Brain pericyte (primary cell): ENCODE measurements at places on chromosomes 2 and 18.

- DNase-seq: no peak
Measured at GRCh38 chr2:207632575-207633493, 7.6 kb upstream of the METTL21A start.

GRCh38 chr2:127161176-127162136 is 54.5 kb upstream of the BIN1 start:
- no peak for DNase-seq

GRCh38 chr2:6168485-6168884 is 476.3 kb downstream of the SOX11 start:
- no peak for DNase-seq

- DNase-seq: no peak
Measured at GRCh38 chr2:119864318-119864717, 104.6 kb downstream of the PTPN4 start.

GRCh38 chr18:58997811-58998337 is 133.2 kb downstream of the ZNF532 start:
- DNase-seq: no peak

DNA sequence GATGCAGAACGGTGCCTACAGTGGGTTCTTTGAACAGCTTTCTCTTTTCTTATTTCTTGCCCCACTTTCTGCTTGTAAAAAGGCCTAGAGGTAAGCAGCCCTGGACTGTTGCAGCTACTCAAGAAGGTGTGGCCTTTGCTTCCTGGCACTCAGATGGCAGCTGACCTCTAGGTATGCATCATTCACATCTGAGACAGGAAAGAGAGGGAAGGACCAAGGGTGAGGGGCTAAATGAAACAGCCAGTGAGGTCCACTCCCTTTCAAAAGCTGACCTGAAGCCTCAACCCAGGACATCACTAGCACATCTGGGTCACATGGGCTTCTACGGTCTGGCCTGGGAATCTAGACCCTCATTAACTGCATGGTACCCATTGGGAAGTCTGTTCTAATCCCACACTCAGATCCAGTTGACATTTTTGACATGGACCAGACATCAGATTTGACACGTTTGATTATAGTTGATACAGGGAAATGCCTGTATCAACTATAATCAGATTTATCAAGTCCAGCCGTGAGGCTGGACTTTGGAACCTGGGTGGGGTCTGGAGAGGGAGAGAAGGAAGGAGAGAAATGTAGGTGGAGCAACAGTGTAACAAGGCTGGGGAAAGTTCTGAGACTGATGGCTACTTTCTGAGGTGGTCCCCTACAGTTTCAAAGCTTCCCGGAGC is 60.2 kb downstream of the E2F6 start:
- DNase-seq: no peak

- no peak for DNase-seq
Measured at GRCh38 chr2:73897934-73898333, 5.1 kb downstream of the ACTG2 start.

DNA sequence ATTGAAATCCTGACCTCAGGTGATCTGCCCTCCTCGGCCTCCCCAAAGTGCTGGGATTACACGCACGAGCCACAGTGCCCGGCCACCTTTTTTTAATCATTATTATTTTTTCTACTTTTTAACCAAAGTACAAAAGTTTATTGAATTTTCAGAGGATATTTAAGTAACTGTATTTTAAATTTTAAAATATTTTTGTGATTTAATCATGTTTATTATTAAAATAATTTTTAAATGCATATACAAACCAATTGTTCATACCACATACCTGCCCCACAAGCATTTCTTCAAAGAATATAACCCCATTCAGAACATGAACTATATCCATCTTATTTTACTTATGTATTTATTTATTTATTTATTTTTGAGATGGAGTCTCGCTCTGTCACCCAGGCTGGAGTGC is 163.6 kb upstream of the MAP2 start:
- DNase-seq: no peak

GRCh38 chr2:29628862-29629261 is 292.5 kb downstream of the ALK start:
- DNase-seq: no peak

GRCh38 chr2:233414777-233415570 is 60.7 kb downstream of the DGKD start:
- DNase-seq: no peak

DNA sequence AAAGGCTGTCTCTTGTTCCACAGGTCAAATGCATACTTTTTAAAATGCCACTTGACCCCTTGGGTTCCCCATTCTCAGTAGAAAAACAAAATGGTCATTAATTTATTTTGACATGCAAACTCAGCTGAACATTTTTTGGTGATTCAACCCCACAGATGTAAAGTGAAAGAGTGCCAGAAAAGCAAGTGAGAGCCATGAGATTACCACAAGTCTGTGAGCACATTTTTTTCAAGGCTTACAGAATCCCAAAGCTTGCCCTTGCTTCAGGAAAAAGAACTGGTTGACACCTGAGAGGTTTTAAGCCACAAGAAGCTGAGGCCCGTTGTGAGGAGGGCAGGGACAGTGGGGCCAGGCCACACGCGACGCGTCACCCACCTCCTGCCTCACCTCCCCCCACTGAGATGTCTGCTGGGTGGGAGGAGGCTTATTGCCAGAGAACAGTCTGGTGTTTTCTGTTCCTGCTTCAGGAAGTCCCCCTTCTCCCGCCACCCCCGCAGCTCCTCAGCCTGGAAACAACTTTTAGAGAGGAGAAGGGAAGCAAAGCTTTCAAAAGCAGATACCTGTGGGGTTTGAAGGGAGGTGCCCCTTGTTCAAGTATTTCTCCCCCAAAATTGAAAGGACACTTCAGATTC is 70.4 kb upstream of the CYP1B1 start:
- DNase-seq: peak; percentile 83

- peak; percentile 10 for DNase-seq
Measured at GRCh38 chr18:73060666-73061288, 193.0 kb upstream of the NETO1 start.

DNA sequence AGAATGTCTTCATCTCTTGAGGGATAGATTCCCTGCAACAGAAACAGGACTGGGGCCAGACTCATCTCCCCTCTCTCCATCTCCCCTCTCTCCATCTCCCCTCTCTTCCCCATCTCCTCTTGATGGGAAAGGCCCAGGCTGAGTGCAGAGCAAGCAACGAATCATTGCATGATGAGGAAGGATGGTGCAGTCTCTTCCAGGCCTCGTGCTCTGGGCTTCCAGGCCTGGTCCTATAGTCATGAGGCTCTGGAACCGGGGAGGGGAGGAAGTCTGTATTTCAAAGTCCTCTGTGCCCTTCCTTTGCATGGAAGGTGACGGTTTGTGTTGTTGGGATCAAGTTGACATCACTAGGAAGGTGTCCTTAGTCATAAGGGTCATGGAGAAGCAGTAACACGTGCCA is 115.6 kb upstream of the NEDD4L start:
- DNase-seq: no peak

DNA sequence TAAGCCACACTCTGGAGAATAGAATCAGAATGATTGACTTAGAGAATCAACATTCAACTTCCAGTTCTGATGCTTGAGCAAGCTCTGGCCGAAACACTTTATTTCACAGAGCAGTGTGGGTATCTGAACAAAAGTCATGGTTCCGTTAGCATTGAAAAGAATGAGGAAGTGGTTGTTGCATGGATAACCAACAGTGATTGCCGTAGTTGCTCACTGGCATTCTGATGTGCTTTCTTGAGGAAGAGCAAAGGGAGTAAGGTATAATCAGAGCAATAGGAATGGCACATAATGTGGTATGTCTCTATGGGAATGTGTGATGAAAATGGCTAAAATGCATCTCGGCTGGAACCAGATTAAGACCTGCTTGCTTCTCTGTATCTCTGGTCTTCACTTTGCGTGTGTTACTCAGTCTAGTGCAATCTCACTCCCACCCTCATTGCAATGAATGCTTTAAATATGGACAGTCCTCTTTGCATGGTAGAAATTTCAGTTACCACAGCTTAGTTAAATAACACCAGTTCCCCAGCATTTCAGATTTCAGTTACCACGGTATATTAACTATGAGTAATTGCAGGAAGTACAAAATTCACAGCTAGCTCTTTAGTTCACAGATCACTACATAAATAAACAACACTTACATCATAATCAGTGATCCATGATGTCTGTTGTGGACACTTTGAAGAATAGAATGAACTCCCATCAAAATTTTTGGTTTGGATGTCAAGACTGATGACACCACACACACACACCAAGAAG is 7.8 kb upstream of the RAB12 start:
- no peak for DNase-seq

GRCh38 chr2:32926708-32927084 is 20.1 kb upstream of the LTBP1 start:
- no peak for DNase-seq

DNA sequence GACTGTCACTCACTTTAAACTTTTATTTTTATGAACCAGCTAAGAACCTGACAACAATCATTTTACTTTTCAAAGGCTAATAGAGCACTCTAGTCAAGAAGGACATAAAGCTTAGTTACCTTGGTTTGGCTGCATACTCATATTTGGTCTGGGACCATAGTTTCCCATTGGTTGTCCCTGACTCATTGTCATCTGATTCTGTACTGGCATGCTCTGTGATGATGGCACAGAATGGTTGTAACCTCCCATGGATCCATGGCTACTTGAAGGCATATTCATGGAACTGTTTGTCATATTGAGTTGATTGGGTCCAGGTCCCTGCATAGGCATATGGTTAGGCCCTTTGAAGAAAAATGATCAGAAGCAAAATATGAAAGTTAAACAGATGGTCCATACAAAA is 37.9 kb downstream of the SS18 start:
- DNase-seq: no peak

DNA sequence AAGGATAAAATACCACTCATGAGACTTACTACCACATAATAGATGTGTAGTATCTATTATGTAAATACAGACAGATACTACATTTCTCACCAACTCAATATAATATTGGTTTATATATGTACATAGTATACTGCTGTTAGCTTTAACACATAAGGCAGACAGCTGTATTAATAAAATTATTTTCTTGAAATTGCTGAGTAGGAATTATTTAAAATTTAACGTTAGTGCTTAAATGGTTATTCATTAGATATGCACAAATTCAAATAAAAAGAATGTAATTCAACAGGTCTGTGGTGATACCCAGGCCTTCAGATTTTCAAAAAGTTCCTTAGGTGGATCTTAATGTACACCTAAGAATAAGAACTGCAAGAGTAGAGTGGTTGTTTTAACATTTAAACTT is 59.0 kb downstream of the PRPF40A start:
- no peak for DNase-seq

GRCh38 chr2:19435815-19436214 is 77.4 kb upstream of the OSR1 start:
- no peak for DNase-seq

- no peak for DNase-seq
Measured at GRCh38 chr2:73018188-73018825, 53.2 kb downstream of the SFXN5 start.
